Mucosa of descending colon (tissue), 3 donors: ENCODE measurements at places on chromosomes 5 and 9.
A peak's percentile ranks its signal among the peaks of the same experiment; 100 is the strongest.

- no peak for DNase-seq
These were observed 46.8 kb downstream of the FREM1 start for GRCh38 chr9:14863402-14863801.

- no peak for DNase-seq
These were observed 44.5 kb downstream of the DAPK1 start for GRCh38 chr9:87542141-87542540.

- no peak for DNase-seq
These were observed 359.1 kb upstream of the DAB2 start for GRCh38 chr5:39783756-39784421.

- DNase-seq: no peak
These were observed 113.7 kb downstream of the KLHL3 start for GRCh38 chr5:137621861-137622823.

DNA sequence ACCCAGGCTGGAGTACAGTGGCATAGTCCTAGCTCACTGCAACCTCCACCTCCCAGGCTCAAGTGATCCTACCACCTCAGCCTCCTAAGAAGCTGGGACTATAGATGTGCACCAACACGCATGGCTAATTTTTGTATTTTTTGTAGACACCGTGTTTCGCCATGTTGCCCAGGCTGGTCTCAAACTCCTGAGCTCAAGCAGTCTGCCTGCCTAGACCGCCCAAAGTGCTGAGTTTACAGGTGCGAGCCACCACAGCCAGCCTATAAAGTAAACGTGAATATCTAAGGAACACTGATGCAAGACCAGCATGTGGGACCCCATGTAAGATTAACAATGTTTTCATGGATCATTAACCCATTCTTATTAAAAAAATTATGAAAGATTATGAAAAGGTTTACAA is 15.9 kb downstream of the ANXA2R start:
- DNase-seq: no peak

DNA sequence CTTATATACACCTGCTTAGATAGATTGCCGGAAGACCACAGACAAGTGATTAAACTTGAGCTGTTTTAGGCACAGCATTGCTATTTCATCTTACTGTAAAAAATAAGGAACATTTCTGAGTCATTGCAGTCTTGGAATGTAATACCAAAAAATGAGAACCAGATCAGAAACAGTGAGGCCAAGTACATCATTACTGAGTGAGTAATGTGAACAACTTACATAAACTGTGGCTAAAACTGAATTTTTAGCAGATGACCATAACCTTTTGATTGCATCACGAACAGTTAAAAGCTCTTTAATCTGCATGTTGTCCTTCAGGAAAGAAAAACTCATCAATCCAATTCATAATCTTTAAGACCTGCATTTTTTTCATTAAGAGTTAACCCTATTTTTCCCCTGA is 157.1 kb upstream of the FGF10 start:
- no peak for DNase-seq

GRCh38 chr9:76413658-76414057 is 19.4 kb upstream of the RFK start:
- DNase-seq: no peak

GRCh38 chr5:68641211-68641610 is 425.7 kb downstream of the PIK3R1 start:
- DNase-seq: no peak

DNA sequence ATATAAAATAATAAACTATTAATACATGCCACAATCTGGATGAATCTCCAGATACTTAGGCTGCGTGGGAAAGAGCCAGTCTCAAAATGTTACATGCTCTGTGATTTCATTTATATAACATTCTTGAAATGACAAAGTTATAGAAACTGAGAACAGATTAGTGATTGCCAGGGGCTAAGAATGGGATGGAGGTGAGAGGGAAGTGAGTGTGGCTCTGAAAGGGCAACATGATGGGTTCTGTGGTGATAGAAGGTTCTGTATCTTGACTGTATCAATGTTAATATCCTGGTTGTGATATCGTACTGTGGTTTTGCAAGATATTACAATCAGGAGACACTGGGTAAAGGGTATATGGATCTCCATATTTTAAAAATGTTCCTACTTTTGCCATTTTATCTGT is 50.7 kb downstream of the SPEF2 start:
- DNase-seq: no peak

- no peak for DNase-seq
These were observed 184.4 kb upstream of the OR13F1 start for GRCh38 chr9:104319685-104320084.

- DNase-seq: no peak
These were observed 14.1 kb upstream of the ELL2 start for GRCh38 chr5:95975703-95976102.

DNA sequence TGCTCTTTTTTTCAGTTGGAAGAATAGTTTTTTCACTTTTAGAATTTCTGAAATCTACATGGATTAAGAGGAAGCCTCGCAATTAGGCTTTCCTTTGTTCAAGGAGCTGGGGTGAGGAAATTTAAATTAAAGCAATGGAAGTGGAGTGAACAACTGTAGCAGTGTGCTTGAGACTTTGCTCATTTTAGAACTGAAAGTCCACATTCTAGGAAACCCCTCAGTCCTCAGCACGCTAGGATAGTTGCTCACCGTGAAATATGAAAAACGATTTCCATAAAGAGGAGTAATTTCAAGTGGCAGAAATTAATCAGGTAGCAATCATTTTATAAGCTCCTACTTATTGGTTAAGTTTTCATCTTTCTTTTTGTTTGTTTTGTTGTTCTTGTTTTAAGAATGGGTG is 243.0 kb upstream of the ITGA1 start:
- DNase-seq: no peak

GRCh38 chr9:127303830-127304229 is 39.3 kb downstream of the GARNL3 start:
- no peak for DNase-seq

- peak; percentile 86 for DNase-seq
These were observed 33.9 kb downstream of the SH3PXD2B start for GRCh38 chr5:172420235-172420939.

GRCh38 chr5:176400382-176401156 is 12.0 kb downstream of the HIGD2A start:
- peak; percentile 89 for DNase-seq

GRCh38 chr5:172074896-172075295 is 68.5 kb upstream of the FBXW11 start:
- no peak for DNase-seq

DNA sequence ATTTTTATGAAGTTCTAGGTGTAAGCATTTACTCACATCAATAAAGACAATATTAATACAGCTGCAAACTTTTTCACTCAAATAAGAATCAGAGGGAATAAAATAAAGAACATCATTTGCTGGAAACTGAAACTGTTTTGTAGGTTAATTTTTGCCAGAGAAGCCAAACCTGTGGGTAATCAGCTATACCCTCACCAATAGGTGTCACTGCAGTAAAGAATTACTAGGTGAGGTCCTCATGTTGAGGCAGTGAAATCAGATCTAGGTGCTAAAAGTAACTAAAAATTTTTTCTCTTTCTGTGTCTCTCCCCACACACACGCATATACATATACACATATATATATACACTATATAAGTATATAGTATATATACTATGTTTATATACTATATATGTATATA is 1016.3 kb upstream of the SEMA6A start:
- DNase-seq: no peak

DNA sequence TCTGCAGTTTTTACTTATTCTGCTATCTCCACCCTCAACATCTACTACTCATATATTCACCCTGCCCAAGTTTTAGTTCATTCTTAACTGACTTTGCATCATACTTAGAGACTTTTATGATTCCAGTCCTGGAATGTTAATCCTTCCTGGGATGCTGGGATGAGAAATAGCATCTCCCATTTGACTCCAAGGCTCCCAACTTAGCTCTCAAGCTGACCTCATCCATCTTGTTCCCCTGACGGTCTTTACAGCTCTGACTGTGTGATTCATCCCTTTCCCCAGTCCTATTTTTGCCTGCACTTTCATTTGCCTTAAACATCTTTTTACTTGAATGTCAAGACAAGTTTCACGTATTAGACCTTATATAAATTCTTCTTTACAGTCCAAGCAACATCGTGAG is 297.8 kb downstream of the EPB41L4A start:
- no peak for DNase-seq

GRCh38 chr5:55679556-55679955 is 32.6 kb downstream of the SLC38A9 start:
- DNase-seq: no peak

- DNase-seq: no peak
These were observed 133.6 kb downstream of the ATG10 start for GRCh38 chr5:82105457-82105856.

- peak; percentile 37 for DNase-seq
These were observed 176.1 kb downstream of the PCSK1 start for GRCh38 chr5:96256795-96257470.

DNA sequence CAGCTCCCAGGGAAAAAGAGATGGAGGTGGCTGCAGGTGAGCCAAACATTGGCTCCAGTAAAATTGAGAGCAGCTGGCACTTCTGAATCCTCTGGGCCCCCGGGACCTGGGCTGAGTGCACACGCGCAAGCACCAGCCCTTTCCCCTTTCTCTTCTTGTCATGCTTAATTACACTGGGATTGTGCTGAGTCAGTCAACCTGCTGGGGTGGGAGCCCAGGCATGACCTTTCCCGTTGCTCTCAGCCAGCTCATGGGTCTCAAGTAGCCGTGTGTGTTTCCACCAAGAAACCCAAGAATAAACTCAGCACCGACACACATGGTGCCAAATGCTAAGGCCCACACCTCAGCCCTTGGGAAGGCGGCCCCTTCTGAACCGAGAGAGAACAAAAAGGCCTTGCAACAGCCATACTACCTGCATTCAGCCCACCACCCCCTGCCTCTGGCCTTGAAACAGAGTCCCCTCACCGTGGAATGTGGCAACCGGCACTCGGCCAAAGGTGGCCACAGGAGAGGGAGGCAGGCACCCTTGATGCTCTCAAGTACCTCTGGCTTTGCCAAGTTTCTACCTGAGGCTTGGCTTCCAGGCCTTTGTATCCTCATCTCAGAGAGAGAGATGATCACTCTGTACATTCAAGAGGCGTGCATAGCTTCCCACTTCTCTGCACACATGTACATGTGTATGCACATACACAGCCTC is 28.1 kb downstream of the SLIT3 start:
- DNase-seq: no peak

DNA sequence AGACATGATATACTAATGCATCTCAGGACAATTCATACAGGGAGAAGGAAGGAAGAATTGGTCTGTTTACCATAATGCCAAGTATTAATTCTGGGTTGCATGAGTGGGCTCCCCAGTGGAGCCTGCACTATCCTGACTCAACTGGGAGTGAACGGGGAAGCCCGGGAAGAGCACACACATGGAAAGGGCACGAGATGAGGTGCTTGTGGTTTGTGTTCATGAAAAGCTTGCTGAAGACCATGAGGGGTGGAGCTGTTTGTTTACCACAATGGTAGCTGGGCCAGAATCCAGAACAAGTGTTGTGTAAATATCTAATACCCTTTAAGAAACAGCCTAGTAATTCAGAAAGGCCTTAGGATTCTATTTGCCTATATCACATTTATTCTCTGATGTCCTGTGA is 44.6 kb downstream of the POC5 start:
- DNase-seq: no peak

DNA sequence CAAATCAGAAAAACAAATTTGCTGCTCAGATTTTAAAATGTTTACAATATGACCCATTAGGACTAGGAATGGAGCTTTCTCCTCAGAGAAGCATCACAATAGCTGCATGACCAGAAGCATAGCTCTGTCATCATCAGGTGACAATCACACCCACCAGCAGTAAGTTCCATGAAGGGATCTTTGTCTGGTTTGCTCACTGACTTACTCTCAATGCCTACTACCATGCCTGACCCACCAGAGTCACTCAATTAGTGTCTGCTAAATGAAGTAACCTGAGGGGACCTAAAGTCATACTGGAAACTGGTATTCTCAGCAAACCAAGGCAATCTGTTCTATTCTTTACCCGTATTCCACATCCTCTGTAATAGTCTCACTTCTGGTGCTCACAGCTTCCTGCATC is 7.7 kb downstream of the ERMP1 start:
- DNase-seq: no peak

- no peak for DNase-seq
These were observed 188.8 kb downstream of the CSNK1G3 start for GRCh38 chr5:123700624-123701287.

DNA sequence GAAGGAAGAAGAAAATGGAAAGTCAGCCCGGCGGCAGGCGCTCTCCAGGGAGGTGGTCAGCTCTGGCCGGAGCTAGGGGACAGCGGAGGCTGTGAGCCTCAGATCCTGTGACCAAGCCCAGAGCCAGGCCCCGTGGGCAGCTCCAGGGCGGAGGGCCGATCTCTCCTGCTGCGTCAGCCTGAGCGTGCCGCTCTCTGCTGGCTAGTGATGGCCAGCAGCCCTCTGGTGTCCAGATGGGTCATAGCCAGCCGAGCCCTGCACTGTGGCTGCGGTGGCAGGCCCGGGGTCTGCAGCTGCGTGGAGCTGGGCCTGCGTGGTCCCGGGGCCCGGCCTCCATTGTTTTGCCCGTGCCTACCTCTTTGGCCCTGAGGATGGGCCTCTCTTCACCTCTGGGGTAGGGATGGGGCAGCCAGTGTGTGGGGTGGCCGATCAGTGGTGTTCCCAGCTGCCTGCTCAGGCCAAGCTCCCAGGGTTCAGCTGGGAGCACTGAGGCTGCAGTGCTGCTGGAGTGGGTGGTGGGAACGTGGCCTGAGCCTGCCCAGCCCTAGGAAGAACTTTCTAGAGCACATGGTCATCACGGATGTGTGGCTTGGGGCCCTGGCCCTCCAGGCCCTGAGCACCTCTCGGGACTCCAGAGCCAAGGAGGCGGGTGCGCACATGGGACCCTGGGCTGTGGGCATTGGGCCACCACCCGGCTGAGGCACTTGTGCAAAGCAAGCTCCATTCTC is 17.1 kb upstream of the NRARP start:
- peak; percentile 32 for DNase-seq

DNA sequence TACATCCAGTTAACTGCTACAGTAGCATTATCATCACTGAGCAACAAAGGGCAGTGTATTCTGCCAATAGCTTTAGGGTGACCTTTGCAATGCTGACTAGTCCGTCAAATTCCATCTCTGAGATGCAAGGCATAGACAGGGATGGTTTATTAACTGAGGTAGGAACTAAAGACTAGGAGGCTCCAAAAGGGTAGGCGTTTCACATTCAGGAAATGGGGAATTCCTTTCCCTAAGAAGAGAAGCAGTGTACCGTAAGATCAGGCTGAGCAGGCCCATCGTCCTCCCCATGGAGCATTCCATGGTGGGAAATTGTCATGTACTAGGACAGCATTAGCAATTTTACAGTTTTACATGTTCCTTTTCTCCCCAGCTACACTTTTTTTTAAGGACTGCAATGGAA is 157.7 kb downstream of the BNC2 start:
- no peak for DNase-seq
